ENCODE measurements at places on chromosomes 12 and 14.

- peak; percentile 54 for DNase-seq
These were observed 617.6 kb downstream of the LRFN5 start for GRCh38 chr14:42224053-42224888.

DNA sequence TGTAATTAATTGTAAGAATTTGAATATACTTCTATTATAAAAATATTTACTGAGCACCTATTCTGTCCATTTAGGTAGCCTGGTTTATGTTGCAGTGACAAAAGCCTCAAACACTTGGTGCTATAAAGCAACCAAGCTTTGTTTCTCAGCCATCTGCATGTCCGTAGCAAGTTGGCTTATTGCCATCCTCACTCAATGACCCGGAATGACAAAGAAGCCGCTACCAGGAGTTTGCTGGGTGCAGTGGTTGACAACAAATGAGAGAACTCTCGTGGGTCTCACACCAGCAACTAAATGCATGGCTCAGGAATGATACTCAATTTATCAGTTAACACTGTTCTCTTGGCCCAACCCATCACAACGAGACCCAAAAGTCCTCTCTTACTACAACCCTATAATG is 553.1 kb downstream of the DIO2 start:
- DNase-seq, result no peak

GRCh38 chr12:11754256-11754655 is 104.8 kb downstream of the ETV6 start:
- no peak for DNase-seq

DNA sequence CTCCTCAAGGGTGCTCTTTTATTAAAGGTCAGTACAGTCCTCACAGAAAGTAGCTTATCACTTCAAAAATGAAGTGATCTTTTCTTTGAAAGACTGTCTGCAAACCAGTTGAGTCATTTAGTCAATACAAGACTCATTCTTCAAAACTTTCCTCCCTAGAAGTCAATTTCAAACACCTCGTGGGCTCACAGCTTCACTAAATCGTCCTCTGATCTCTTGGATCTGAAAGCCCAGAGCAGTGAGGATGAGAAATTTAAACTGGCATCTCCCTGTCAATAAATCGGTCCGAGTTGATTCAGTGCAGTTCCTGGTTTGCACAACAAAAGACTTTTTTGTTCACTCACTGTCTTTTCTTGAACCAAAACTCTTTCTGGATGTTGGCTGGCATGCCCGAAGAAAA is 44.5 kb downstream of the NUAK1 start:
- DNase-seq, result no peak

DNA sequence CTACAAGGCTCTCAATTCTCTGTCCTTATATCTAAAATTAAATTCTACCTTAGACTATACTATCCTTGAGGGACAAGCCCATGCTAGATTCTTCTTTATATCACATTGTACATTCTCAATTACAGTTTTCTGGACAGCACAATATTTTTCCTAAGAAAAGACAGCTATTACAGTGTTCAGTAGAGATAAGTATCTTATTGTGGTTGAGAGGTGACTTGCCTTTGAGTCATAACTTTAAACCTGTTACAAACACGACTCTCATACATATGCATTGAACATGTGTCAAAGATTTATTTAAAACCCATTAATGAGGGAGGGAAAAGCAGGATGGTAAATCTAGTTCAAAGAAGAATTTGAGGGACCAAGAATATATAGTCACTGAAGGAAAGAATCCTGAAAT is 61.1 kb downstream of the TPH2 start:
- no peak for DNase-seq

DNA sequence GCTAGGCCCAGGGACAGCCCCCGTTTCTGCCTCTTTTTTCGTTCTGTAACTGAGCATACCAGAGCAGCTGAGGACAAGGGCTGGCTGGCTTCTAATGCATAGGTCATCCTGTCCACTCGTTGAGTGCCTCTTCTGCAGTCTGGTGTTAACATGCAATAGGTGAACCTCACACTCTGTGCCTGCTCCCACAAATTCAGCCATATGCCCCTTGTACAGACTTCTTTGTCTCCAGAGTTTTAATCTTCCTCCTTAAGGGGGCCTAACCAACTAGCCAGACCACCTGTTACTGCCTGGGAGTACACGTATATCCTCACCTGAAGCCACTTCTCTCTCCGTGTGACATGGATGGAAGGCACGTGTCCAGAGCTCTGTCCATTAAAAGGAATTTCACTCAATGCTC is 111.1 kb downstream of the SLC15A4 start:
- DNase-seq, result no peak
